ENCODE measurements at places on chromosomes 1 and 21.

DNA sequence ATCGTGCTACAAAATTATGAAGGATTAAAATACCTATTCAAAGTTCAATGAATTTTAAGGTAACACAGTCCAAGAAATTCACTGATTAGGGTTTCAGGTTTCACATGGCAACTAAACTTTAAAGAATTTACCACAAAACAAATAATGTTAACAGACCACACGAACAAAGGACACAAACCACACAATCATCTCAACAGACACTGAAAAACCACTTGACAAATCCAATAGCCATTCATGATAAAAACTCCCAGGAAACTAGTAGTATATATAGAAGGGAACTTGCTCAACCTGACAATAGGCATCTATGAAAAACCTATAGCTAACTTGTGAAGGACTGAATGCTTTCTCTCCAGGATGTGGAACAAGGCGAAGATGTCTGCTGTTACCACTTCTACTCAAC is 21.1 kb upstream of the SH2D5 start:
- no peak for DNase-seq

GRCh38 chr1:187053876-187054275 is 225.1 kb downstream of the PLA2G4A start:
- DNase-seq, result no peak

DNA sequence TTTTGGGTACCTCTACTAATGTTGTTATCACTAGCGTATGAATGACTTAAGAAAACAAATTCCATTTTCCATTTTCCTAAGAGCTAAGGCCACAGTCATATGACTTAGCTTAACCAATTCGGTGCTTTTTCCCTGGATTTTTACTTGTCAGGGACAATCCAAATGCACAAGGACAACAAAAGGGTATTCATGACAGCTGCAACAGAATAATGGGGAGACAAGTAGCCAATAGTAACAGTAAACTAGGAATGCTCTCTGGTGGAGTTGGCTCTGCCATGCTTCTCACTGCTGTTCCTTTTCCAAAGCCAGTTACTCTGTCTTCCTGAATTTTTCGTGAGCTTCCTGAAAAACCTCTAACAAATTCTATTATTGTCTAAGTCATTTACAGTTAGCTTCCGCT is 52.9 kb downstream of the LRRIQ3 start:
- DNase-seq, result no peak

DNA sequence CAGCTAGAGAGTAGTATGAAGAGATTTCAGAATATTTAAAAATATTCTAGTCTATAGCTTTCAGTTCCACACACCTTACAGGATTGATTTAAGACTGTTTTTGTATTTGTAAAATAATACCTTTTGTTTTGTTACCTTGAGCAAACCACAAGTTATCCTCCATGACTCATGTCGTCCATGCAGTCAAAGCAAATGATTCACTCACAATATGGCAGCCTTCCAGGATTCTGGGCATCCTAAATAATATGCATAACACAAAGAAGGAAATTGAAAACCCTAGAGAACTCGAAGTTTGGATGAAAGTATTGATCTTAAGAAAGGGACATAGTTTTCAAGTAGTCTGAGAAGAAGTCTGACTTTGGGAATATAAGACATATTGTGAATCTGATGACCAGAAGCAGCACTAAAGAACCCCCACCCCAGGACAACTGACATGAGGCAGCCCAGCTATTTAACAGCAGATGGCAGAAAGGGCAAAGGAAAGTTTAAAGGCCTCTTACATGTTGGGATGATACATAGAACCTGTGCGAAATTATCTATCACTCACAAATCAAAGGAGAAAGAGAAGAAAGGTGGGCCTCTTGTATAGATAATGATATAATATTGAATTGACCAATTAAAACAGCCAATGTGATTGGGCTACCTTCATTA is 857.9 kb downstream of the BRINP3 start:
- DNase-seq, result no peak

DNA sequence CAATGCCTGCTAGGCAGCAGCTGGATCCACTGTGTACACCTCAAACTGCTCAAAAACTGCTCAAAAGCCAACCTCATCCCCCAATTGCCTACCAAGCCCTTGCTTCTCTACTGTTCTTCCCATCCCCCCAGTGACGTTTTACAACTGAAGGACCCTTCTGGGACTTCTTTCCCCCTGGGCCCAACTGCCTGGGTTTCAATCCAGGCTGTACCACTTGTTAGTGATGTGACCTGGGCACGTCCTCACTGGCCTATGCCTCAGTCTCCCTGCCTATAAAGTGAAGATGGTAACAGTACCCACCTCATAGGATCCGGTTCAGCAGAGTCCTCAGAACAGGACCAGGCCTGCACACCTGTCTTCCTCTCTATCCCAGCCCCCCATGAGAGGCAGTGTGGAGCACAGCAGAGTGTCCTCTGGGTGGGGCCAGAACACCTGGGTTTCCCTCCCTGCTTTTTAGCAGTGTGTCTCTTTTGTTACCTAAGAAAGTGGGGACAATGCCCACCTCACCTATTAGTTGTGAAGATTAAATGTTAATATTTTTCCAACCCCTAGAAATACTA is 1.9 kb upstream of the TEKT2 start:
- no peak for DNase-seq

GRCh38 chr21:46323227-46323709 is 402 bp downstream of the C21orf58 start:
- no peak for DNase-seq

GRCh38 chr1:11602424-11602823 is 51.8 kb downstream of the FBXO2 start:
- no peak for DNase-seq

DNA sequence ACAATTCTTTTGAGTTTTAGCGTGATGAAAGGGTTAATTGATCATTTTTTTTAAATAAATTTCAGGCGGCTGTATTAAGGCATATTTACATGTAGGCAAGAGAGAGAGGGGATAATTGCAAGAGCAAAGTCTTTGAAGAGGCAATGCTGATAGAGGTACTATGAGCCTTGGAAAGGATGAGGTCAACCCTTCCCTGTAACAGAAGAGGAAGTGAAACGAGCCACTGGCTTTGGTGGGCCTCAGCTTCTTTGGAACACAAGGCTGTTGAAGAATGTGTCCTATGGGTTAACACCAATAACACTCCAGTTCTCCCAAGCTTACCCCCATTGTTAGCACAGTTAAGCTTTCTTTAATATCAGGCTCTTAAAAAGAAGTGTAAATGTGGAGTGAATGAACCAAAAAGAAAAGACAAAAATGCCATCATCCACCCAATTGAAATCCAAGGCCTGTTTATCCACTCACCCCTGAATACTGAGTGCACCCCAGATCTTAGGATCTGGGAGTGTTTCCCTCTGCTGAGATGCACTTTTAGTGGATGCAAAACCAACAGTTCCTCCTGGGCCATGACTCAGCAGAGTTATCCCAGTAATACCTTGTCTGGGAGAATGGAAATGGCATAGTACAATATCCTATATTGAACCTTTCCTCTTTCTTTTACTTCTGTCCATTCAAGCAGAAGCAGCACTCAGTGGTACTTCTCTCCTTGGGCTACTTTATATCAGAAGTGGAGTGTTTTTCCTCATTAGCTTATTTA is 216.4 kb downstream of the SLC44A5 start:
- DNase-seq, result no peak

DNA sequence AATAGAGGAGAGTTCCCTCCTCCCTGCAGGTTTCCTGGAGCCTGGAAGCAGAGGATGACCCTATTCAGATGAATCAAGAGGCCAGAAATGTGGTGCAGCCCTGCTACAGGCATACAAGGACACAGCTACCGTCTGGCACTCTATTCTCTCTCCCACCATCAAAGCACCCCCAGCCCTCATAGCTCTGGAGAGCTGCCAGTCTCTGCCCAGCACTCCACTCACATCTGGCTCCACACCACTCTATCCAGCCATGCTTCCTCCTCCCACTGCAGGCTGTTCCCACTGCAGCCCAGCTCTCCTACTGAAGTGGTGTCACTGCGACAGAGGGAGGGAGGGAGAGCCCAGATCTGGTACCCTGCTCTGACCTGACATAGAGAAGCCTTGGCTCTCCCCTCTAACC is 18.4 kb downstream of the SYT2 start:
- no peak for DNase-seq

- no peak for DNase-seq
These were observed 55.3 kb upstream of the COL6A1 start for GRCh38 chr21:45926281-45926680.

- DNase-seq, result no peak
These were observed 17.0 kb downstream of the CRYZ start for GRCh38 chr1:74715806-74716205.

DNA sequence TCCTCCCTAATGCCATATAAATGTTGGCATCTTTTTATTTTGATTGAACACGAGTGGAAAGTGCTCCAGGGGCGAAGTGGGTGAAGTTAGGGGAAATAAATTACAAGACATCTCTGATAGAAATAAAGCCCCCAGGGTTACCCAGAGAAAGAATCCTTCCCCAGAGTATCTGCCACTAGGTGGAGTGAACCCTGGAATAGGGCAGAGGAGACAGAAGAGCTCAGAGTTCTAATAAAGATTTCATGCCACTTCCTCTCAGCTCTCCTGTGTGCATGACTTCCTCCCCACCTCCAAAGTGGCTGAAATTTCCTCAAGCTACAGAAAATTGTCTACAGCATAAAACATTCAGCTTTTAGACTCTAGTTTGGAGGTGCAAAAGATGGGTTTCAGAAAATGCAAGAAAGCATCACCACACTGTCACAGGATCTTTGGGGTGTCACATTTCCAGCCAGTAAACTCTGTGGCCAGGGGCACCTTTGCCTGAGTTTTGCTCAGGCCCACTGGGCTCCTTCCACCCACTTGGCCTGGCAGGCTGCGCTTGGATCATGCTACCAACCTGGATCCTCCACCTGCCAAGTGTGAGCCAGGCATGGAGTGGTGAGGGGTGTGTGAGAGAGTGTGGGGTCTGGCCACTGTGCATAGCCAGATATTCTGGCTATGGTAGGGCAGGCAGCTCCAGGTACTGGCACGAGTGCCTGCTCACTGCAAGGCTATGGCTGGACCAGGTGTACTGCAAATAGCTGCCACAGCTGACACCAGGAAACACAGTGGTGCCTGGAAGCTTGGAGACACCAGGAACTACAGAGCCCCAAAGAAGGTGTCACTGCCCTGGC is 208.8 kb upstream of the USP25 start:
- DNase-seq, result no peak

DNA sequence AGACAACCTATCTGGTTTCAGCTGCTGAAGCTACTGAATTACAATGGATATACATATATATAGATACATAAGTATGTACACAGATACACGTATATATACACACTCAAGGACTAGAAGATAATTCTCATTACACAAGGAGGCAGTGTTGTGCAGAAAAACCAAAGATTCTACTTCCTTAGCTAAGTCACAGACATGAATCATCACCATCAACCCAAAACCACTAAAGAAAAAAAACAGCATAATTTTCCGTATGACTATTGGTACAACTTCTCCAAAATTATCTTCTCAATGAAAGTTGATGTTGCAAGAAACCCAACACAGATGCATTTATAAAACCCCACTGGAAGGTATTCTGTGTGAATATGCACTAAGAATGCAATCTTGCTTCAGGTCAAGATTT is 36.8 kb upstream of the RPF1 start:
- peak; percentile 67 for DNase-seq
